ENCODE measurements at places on chromosomes 5 and 9. TPM values are rescaled to one million over a fixed set of nuclear protein-coding genes. Genes with fewer than 3 reads are reported as not detected.

The AQP7 gene
- total RNA-seq, result 0.25 TPM

The PCDH1 gene
- total RNA-seq, result 48.4 TPM

The IL9 gene
- not detected for total RNA-seq

The DMGDH gene
- 1.4 TPM for total RNA-seq

The PIP5K1B gene
- total RNA-seq, result 1.3 TPM

The HINT2 gene
- 21.8 TPM for total RNA-seq

The PIP5KL1 gene
- total RNA-seq, result 8.8 TPM

The CYSTM1 gene
- total RNA-seq, result 19.8 TPM

DNA sequence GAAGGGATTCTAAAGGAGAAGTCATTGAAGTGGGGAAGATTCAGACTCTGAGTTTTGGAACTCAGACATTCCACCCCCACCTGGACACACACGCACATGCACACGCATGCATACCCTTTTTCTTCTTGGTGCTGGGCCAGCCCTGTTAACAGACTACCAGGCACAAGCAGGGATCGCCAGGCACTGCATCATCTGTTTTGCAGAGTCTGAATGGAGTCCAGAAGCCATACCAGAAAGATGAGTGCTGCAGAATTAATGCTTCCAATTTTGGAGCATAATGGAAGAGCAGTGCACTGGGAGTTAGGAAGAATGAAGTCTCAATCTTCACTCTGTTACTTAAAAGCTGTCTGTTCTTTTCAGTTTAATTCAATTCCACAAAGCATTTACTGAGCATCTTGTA, 95.5 kb downstream of the PDE8B start:
- no peak for DNase-seq

GRCh38 chr5:161396171-161396570, 150.4 kb downstream of the GABRB2 start:
- DNase-seq, result no peak

- DNase-seq, result no peak
Measured at GRCh38 chr5:73205305-73205704, 32.3 kb downstream of the TMEM174 start.

GRCh38 chr5:66828046-66828547, 231.9 kb downstream of the MAST4 start:
- DNase-seq, result peak; percentile 42

GRCh38 chr5:136675769-136676168, 310.4 kb upstream of the TRPC7 start:
- DNase-seq, result no peak

DNA sequence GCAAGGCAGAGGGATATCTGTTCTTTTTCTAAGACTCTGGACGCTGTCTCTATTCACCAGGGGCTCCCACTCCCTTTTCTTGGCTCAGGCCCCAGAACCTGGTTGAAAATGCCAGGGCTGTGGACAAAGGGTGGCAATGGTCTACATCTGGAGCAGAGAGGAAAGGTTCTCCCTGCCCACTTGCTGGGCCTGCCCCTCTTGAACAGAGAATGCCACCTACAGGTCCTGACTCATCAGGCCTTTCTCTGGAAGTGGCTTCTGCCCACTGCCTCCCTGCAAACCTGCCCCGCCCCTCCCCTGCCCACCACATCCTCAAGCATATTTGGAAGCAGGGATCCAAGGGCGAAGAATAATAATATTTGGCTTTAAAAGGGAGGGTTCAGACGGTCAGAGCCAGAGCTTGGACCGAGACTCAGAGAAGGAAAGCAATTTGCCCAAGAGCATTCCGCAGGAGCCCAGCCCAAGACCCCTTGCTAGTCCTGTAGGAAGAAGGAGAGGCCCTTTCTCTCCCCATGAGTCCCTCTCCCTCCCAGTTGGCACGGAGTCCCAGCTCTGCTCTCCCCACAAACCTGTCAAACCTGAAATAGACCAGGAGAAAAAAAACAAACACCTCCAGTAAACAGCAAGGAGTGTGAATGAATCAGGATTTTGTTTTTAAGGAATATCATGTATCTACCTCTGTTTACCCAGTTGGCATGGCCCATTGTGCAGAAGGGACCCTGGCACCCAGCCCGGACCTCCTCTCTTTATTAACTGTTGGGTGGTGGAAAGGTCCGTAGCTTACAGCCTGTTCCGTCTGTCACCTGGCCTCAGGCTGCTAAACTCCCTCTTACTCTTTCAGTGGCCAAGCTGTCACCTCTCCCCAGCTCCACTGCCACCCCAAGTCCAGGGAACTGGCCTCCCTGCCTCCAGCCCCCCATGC, 37.7 kb upstream of the STXBP1 start:
- no peak for DNase-seq

DNA sequence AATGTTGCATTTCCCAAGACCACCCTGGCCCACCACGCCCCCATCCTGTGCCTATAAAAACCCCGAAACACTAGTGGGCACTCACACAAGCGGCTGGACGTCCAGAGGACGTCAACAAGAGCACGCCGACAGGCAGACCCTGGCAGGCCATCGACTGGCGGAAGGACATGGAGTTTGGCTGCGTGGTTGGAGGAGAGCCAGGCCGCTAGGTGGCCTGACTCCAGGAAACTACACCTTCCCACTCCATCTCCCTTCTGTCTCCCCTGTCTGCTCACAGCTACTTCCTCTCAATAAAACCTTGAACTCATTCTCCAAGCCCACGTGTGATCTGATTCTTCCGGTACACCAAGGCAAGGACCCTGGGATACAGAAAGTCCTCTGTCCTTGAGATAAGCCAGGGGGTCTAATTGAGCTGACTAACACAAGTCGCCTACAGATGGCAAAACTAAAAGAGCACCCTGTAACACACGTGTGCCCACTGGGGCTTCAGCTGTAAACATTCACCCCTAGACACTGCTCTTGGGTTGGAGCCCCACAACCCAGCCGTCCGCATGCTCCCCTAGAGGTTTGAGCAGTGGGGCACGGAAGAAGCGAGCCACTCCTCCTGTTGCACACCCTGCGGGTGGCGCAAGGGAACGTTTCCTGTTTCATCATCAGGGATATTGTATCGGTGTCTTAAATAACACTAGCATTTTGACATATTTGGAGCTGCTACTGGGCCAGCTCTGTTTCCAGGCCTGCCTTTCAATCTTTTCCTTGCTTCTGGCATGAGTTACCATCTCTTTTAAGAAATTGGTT, 54.5 kb upstream of the TAF11L2 start:
- DNase-seq, result no peak

DNA sequence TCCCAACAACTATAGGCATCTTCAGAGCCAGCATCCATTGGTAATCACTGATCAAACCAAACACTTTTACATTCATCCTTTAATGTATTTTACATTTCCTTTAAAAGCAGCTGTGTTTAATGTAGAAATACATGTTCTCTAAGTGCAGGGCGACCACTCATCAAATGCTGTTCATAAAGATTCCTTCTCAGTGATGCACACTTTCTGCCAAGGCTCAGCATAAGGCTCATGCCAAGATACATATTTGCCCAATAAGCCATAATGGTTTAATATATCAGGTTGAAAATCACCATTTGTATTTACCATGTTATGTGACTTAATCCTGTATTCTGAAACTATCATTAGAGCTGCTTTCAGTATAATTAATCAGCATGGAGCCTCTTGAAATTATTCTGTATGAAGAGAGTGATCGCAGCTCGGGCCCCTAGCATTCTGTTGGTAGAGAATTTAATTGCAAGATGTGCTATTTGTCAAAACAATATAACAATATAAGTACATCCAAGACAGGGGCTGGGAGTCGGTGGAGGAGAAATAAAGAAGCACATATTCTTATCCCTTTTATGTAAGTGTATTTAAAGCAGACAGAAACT, 267.5 kb downstream of the EBF1 start:
- no peak for DNase-seq

DNA sequence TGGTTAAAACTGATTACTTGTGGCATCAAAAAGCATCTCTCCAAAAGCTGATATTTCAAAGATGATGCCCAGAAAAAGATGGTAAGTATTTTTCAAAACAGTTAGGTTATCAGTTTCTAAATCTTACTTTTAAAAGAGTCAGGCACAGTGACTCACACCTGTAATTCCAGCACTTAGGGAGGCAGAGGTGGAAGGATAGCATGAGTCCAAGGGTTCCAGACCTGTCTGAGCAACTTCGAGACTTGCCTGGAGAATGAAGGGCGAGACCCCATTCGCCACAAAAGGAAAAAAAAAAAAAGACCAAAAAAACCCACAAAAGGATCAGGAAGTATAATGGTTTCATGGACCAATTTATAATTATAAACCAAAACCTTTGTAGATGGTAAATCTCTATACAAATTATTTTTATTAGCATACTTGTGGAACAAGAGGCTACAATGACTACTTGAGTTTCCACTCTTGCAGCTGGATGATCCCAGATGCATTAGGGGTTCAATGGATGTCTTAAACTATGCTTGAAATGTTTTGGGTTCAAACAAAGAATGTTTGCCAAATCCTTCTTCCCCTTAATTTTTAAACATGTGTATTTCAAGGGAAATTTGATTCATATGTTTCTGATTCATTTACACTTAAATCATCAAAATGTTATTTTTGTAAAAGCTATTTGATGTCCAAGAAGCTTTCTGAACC, 96.1 kb downstream of the ADAMTSL1 start:
- no peak for DNase-seq

GRCh38 chr9:129451669-129452068, 169.2 kb downstream of the C9orf50 start:
- DNase-seq, result no peak

- DNase-seq, result no peak
Measured at GRCh38 chr9:100581661-100582060, 3.8 kb downstream of the CAVIN4 start.

GRCh38 chr5:405421-405820, 37.6 kb upstream of the EXOC3 start:
- no peak for DNase-seq

GRCh38 chr5:37751227-37751626, 88.6 kb downstream of the GDNF start:
- no peak for DNase-seq

GRCh38 chr5:95821110-95822021, 1.2 kb downstream of the GLRX start:
- DNase-seq, result no peak

GRCh38 chr9:86676396-86676795, 270.9 kb downstream of the GAS1 start:
- DNase-seq, result peak; percentile 42
